ENCODE measurements at places on chromosomes 7 and 10.

DNA sequence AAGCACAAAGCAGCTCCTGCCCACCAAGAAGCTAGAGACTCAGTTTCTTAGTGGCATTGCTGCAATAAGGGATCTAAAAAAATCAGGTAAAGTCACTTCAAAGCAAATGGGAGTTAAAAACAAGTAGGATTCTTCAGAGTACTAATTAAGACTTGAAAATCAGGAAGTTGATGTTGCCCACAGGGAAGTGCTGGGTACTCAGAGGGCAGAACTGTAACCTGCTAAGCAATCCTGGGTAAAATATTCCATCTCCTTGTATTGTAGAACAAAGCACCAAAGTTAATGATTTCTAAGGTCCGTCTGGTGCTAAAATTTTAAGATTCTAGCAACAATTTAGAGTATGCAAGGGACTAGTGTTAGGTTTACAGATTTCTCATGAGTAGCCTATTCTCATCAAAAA, 8.3 kb downstream of the PEX1 start:
- DNase-seq: no peak

GRCh38 chr7:114405427-114405826, 9.2 kb upstream of the FOXP2 start:
- no peak for DNase-seq

DNA sequence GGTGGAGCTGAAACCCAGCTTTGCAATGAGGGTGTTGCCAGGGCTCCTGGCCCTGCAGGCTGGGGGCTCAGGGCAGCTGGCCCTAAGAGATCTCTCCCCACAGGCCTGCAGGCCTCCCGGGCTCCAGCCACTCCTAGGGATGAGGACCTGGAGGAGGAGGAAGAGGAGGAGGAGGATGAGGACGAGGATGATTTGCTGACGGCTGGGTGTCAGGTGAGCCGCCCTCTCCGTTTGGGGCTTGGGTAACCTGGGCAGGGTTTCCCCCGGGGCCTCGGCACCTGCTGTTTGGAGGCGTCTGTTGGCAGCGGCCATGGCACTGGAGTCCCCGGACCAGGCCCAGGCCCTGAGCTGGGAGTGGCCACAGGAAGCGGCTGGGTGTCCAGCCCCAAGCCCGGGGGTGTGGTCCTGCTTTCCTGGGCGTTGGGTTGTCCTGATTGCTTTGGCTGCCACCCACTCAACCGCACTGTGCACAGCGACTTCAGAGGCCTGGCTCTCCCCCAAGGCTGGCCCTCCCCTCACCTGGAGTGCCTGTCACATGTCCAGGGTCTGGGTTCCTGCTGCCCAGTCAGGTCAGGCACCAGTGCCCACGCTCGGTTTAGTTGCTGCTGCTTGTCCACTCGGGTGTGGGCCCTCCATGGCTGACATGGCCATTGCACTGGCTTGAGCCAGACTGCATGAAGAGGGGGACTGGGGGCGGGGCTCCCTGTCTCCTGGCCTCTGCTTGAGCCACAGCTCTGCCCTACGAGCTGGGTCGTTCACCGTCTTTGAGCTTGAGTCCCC, 5.9 kb downstream of the ZNF316 start:
- DNase-seq: no peak

DNA sequence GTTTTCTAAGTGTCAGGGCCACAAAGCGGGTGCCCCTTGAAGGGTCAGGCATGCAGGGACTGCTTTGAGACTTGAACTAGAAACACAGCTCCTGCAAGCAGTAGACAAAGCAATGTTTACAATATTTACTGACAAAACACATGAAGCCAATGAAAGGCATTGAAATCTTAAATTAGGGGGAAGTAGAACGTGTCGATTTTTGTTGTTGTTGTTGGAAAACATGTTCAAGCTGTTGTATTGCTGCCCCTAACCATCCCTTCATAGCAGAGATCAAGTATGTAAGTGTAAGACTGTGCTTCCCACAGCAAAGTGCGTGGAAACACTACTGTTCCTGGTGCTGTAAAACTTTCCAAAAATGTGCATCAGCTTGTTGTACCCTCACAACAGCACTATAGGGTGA, 131.6 kb upstream of the MGMT start:
- DNase-seq: no peak

- DNase-seq: peak; percentile 93
Measured at GRCh38 chr7:923108-924041, 31.1 kb downstream of the ADAP1 start.

DNA sequence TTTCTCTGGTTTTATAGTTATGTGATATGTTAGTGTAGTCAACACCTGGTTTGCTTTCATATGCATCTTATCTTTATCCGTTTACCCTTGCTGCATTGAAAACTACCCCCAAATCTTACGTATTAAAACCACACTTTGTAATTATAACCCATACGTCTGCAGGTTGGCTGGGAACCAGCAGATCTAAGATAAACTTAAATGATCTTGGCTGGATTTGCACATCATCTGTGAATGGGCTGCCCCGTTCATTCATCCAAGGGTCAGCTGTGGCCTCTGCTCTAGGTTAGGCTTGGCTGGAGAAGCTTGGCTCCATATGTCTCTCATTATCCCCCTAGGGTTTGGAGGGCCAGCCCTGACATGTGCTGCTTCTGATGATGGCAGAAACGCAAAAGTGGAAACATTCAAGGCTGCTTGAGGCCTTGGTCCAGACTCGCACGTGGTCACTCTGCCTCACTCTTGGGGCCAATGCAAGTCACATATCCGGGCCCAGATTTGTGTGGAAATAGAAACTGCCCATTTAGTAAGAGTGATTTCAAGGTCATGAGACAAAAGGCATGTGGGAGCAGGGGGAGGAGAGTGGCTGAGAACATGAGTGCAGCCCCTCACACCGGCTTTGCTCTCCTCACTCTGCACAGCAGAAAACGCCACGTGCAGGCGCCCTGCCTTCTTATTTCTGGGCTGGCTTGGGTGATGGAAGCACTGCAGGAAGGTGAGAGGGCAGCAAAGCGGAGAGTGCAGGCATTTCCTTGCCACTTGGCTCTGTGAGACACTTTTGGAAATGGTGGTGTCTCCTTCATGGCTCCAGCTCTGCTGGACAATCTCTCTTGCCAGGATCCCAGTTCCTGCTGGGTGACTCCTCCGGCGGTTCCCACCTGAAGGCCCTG, 553.8 kb downstream of the GLRX3 start:
- no peak for DNase-seq

DNA sequence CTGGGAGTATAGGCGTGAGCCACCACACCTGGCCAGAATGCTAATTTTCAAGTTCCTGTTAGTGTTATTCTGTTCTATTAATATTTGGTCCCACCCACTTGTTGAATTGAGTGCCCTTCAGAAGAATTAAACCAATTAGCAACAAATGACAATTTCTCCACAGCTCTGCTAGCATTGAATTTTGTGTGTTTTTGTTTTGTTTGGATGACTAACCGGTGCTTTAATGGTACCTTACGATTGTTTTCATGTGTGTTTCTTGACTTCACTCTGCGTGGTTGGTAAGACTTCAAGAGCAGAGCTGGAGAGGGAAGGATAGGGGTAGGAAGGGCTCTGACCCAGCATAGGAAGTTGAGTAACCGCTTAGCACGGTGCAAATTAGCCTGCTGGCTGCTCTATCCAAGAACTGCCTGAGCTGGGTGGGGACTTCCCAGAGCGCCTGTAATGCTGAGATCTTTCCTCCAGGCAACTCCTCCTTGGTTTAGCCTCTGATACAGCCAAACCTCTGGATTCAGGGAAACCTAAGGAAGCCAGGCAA, 4.6 kb downstream of the ARPC1B start:
- DNase-seq: peak; percentile 45

GRCh38 chr10:103915796-103916195, 2.2 kb downstream of the STN1 start:
- DNase-seq: no peak

DNA sequence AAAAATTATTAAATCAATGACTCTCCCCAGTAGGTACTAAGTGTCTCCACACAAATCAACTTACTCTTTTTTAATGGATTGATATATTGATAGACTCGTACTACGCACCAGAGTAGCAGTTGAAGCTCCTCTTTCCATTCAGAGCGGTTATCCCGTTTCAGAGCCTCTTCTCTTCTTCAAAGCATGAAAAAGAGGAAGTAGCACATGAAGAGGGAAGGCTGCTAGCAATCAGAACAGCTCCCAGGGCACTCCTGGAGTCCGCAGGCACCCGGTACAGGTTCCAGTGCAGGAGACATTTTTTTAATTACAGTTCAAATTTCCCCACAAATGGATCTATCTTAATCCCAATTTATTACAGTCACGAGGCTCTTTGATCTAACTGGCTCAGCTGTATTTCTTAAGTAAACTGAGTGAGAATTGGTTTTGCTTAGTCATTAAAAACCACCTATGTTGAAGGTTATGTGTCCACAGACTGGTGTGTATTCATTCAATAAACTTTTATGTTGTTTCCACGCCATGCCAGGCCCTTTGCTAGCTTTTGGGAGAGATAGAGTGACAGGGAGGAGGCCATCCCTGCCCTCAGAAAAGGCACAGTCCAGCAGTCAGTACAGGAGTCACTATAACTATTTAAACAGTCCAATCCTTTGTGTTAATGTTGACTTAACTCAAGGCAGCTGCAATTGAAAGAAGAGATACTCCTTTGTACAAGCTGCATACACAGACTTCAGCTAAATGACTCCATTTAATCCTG, 32.1 kb upstream of the CALN1 start:
- no peak for DNase-seq

- DNase-seq: no peak
Measured at GRCh38 chr10:26368463-26368862, 69.7 kb upstream of the APBB1IP start.

DNA sequence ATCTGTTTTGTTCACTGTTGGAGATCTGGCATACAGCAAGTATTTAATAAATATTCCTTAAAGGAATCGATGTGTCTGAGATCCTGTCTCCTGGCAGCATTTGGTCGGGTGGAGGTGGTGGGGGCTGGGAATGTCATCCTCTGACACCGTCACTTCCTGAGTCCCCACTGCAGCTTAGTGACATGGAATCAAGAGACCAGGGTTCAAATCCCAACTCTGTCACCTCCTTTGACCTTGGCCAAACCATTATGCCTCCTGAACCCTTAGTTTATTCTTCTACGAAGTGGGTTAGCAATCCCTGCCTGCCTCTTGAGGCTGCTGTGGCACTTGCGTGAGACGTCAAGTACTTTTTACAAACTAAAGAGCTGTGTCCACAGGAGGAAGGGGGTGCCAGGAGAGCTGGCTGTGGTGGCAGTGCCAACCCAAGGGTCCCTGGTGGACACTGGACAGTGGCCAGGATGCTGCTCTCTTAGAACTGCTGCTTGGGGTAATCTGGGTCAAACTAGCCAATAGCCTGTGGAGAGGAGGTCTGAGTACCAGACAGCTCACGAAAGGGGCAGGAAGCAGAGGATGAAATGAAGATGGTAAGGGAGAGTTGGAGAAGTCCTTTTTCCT, 8.0 kb upstream of the ZMIZ1 start:
- DNase-seq: no peak

DNA sequence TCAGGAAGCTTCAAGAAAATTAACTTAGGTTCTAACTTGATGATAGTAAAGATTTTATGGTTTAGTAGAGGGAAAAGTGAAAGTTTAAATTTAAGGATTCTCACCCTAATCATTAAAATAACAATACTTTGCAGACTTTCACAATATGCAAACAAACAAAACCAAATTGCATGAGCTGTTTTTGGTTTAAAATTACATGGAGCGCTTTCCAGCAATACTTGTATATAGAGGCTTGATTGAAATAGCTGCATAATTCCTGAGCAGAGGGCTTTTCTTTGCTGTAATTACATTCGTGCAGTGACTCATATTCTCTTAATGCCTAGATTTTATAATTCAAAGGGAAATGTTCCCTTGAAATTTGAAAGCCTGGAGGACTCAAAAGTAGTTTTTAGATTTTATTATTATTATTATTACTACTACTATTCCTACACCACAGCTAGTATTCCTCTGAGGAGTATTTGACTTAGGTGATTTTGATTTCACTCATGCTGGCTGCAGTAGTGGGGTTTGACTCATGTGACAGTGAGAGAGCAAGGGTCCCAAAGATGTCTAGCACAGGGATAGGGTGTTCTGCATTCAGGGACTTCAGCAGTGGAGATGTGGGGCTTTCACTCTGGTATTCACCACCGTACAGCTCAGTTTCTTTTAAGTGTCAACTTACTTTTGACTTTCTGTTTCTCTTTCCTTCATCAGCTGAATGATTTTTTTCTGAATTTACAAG, 138.1 kb downstream of the ADAM22 start:
- no peak for DNase-seq

Data from stimulated activated CD4-positive, alpha-beta T cell treated with anti-CD3 and anti-CD28 coated beads, Interleukin-12 subunit alpha, Interleukin-12 subunit beta, amount 100 ng/mL, for 48 hours (primary cell).